ENCODE measurements at places on chromosomes 11 and 22.

DNA sequence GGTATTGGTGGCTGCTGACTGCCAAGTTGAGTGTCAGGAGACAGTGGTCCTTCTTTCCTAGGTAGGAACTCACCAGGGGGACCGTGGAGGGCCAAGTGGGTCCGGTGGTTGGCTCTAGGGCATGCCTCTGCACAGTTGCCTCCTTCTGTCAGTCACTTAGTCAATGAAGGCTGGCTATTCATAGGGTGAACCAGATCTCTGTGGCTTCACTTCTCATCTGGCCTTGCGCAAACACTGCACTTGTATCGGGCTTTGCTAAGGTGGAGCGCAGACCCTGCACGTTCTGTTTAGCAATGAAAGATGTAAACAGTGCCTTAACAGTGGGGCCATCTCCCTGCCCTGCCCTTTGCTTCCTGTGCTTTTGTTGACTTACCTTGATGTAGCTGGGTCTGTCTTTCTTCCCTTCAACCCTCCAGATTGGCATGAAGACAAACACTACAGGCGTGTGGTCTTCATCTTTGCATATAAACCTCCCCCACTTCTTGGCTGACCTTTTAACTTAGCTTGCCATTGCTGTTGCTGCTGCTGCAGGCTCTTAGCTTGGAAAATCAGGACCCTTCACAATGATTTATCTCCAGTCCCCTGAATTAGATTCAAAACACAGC is 6.7 kb upstream of the SORL1-AS1 start:
- DNase-seq, result no peak

DNA sequence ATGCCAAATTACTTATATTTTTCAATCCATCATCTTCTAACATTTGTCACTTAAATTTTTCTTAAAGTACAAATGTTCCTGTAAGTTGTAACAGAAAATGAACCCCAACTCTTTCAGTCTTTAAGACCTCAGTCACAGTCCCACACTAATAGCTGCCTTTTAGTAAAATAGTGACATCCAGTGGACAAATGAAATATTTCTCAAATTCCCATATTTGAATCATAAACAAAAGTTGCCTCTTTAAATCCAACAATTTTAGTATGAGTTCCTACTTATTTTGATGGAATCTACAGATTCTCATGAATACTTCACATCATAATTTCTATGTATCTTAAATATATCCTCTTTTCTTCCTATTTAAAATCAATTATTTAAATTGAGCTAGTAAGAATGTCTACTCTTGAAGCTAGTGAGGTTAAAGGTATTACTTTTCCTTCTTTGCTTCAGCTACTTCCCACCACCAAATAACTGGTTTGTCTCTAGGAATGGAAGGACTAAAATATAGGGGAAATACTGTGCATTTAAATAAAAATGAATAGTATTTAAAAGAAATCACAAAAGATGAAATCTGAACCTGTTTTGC is 9.2 kb downstream of the LIN7C start:
- no peak for DNase-seq

DNA sequence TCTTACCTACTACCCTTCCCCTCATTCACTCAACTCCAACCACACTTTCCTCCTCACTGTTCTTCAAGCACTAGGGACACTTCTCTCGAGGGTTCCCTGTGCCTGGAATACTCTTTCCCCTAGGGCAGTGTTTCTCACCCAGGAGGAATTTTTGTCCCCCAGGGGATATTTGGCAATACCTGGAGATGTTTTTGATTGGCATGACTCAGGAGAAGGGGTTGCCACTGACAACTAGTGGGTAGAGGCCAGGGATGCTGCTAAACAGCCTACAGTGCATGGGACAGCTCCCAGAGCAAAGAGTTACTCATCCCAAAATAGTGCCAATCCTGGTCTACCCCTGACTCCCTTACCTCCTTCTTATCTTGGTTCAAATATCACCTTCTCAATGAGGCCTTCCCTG is 40.0 kb downstream of the BTG4 start:
- DNase-seq, result no peak

DNA sequence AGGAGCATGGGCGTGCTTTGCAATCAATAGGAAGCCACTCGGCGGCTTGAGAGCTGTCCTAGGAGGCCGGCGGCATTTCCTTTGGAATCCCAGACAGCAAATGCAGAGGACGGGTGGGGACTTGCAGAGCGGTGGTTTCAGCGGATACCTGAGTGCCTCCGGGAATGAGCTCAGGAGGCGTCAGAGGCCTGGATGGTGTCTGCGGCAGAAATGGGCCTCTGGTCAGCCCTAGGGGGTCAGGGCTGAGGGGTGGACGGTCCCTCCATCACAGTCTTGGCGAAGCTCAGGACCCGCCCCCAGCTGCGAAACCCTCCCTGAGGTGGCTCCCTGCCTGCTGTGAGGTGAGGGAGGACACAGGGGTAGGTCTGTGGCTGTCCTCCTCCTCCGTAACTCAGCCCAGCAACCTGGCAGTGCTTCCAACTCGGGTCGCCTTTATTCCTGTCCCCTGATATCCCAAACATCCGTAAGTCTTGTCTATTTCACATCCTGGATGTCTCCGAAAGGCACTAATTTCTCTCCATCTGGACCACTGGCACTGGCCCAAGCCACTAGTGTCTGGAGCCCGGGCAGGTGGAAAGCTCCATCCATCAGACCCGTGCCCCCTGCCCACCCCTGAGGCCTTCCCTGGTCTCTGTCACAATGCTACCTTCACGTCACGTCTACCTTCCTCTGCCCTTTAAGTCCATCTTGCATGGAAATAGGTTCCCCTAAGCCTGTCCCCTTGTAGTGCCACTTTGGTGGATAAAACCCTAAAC is 686.6 kb downstream of the BRD1 start:
- DNase-seq, result no peak

DNA sequence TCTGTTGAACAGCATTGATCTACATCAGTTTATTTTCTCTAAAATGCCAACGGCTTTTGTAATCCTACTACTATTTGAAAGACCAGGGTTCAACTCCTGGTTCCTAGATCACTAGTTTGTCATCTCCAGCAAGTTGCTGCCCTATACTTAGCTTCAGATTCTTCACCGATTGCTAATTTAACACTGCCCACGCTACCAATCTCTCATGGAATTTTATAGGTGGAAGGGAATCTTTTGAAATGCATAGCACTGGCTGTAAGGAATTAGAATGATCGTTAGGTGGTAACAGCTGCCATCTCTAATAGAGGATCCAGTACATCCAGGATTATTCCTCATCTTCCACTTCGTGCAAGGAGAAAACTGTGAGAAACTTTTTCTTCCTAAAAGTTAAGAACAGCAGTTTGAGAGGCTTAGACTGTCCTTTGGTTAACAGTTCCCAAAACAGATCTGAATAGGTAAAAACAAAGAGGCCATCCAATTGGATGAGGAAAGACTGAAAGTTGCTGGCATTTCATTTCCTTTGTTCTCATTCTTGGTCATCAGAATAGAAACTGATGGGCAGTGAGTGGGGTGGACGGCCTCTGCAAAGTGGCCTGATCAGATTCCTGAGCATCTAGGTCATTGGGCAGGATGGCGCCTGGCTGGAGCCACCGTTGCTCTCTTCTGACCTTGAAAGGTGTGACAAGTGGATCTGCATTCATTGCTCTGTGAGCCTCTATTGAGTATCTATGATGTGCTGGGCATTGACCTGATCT is 236.3 kb upstream of the SORL1-AS1 start:
- no peak for DNase-seq

- no peak for DNase-seq
These were observed 75.0 kb downstream of the JRKL start for GRCh38 chr11:96464700-96465307.

- DNase-seq, result no peak
These were observed 2.1 kb downstream of the ALDH3B1 start for GRCh38 chr11:68012044-68012842.

DNA sequence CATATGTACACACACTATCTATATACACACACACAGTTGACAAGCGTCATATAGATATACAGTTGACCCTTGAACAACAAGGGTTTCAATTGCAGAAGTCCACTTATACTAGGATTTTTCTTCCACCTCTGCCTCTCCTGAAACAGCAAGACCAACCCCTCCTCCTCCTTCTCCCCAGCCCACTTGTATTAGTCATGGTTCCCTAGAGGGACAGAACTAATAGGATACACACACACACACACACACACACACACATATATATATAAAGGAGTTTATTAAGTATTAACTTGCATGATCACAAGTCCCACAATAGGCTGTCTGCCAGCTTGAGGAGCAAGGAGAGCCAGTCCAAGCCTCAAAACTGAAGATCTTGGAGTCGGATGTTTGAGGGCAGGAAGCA is 92.9 kb downstream of the DHCR7 start:
- no peak for DNase-seq

DNA sequence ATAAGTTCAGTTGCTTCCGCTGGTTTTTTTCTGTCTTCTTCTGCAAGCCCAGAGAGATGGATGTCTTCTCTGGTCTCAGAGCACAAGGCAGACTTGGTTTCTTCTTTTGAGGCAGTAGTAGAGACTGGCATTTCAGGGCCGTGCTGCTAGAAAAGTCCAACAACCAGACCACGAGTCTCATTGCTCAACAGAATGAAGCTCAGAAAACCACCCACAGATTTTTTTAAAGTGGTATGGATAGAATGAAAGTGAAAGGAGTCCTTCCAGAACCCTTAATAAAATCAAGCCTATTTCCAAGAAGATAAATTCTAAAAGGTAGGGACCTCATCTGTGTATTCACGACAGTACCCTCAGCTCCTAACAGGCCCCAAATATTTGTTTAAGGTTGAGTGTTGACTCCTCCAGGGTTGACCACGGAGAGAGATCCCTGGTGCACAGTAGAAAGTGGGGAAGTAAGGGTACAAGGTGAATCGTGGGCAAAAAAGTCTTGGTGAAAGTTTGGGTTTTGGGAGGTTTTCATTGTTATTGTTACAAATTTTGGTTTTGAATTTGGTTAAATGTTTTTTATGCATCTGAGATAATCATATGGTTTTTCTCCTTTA is 43.6 kb upstream of the DDX6 start:
- DNase-seq, result no peak

- DNase-seq, result no peak
These were observed 20.3 kb downstream of the STK33 start for GRCh38 chr11:8573777-8574176.

- no peak for DNase-seq
These were observed 11.7 kb upstream of the FOLR2 start for GRCh38 chr11:72204886-72205285.

- no peak for DNase-seq
These were observed 52.6 kb upstream of the NAV2 start for GRCh38 chr11:19660076-19660475.

DNA sequence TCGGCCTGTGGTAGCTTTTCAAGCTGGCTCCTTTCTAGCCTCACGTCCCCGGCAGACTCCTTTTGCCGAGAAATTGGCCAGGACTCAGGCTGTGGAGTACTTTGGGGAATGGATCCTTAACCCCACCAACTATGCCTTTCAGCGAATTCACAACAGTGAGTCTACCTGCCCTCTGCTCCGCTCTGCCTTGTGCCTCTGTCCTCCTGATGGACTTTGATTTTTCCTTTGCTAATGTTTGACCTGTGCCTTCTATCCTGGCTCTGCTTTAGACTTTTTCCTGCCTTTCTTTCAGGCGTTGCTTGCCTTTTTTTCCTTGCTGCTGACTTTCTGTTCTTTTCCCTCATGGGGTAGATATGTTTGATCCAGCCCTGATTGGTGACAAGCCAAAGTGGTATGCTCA is 12.5 kb downstream of the MADD start:
- no peak for DNase-seq

- no peak for DNase-seq
These were observed 4.0 kb upstream of the RCOR2 start for GRCh38 chr11:63920939-63921417.

GRCh38 chr11:59666969-59667368 is 1.9 kb downstream of the PATL1 start:
- no peak for DNase-seq

DNA sequence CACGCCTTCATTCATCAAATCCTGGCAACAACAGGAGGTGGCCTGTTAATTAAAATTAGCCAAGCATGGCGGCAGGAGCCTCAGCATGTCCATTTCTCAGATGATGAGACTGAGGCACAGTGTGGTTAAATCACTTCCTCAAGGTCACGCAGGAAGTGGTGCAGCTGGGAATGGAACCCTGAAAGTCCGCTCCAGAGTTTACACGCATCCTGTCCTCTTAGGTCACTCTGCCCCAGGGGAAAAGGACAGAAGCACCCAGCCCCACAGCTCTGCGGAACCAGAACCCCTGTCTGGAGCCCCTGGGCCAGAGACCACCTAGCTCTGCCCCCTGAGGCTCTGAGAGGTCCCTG is 19.6 kb downstream of the RPL3 start:
- DNase-seq, result no peak

DNA sequence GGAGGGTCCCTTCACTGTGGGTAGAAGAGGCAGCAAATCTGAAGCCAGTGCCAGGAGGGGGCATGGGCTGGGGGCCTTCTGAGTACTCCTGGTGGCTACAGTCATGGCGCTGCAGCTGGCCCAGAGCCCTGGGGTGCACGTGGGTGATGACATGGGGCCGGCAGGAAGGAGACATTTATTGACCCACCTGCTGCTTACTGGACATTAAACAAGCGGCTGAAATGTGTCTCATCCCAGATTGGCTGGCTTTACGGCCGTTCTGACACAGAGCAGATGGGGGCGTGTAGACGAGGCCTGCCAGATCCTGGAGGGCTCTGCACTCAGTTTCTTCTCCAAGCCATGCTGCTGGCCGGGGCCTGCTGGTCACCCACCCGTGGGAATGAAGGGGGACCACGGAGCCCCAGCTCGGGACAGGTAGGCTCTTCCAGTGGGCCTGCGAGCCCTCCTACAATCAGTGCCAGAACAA is 906.9 kb downstream of the BRD1 start:
- DNase-seq, result no peak

- DNase-seq, result no peak
These were observed 200.5 kb downstream of the DDX10 start for GRCh38 chr11:108865406-108865805.

DNA sequence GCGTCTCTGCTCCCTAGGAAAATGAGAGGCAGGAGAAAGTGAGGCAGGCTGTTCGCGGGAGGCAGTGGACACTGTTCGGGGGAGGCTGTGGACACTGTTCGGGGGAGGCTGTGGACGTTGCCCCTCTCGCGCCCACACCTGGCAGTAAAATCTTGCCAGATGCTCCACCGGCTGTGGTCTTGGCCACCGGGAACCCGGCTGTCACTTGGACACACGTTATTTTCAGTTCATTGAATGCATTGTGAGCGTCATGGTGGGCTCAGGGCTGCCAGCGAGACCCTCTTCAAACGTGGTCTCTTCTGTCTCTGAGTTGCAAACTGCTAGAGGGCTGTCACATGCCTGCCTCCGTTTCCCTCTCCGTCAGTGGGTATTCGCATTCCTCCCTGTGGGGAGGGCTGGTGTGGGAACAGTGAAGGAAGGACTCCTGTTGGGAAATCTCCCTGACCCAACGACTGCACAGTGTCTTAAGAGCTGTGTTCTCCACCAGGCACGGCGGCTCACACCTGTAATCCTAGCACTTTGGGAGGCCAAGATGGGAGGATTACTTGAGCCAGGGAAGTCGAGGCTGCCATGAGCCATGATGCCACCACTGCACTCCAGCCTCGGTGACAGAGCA is 1.4 kb downstream of the PRR5 start:
- DNase-seq, result no peak
